ENCODE measurements at places on chromosomes 12 and 14.

DNA sequence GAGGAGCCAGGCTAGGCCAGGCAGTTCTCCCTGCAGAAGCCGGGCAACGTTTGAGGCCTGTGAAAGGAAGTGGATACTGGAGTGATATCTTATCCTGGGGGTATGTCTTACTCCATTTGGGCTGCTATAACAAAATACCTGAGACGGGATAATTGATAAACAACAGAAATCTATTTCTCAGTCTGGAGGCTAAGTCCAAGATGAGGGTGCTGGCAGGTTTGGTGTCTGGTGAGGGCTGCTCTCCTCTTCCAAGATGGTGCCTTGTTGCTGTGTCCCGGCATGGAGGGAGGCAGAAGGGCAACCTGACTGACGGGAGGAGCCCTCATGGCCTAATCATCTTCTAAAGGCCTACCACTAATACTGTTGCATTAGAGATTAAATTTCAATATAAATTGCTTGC lies 15.7 kb upstream of the GALNT6 start:
- no peak for DNase-seq

- DNase-seq = no peak
Observed at GRCh38 chr12:127726671-127727315, 540.2 kb upstream of the TMEM132C start.

- no peak for DNase-seq
Observed at GRCh38 chr12:104686196-104686595, 229.4 kb downstream of the CHST11 start.

DNA sequence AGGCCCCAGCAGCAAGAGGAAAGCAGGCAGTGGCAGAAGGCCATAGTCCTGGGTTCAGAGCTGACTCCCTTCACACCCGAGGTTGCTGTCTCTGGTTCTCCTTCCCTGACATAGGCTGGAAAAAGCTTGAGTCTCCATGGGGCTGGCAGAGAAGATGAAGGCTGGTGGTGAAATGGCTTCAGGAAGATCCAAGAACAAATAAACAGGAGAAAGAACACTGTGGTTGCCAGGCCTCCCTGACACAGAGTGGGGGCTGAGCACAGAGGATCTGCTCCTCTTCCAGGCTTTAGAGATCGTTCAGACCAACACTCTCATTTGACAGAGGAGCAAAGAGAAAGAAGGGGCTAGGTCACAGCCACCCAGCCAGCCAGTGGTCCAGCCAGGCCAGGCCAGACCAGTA lies 14.3 kb downstream of the HDAC7 start:
- DNase-seq = peak; percentile 73

DNA sequence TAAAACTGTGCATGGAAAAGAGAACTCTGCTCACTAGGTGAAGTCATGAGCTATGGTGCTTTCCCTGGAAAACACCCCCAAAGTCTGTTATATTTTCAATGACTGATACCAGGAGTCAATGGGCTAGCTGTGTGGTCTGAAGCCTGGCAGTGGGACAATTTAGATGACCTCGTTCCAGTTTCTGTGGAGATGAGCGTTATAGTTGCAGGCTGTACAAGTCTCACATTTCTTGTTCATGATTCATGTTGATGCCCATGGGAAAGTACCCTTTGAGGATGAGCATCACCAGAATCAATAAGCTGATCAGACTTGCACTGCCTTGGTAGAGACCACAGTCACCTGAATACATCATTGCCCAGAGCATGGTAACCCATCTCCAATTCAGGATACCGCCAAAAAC lies 70.7 kb downstream of the NOVA1 start:
- peak; percentile 3 for DNase-seq

DNA sequence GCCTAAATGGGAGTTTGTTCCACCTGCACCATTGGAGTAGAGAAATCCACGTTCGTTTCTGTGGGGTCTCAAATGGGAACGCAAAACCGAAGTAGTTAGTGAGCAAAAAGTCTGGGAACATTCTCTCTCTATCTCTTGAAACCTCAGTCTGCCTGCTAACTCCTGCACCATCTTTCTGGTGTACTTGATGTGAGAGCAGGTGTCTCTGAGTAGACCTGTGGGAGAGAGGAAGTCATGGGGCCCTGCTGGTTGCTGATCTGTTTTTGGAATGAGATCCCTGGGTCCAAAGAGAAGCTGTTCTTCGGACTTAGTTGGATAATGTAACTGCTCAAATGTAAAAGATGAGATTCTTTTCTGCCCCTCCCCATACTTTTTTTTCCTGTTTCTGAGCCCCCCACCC lies 57.3 kb downstream of the MAX start:
- no peak for DNase-seq

DNA sequence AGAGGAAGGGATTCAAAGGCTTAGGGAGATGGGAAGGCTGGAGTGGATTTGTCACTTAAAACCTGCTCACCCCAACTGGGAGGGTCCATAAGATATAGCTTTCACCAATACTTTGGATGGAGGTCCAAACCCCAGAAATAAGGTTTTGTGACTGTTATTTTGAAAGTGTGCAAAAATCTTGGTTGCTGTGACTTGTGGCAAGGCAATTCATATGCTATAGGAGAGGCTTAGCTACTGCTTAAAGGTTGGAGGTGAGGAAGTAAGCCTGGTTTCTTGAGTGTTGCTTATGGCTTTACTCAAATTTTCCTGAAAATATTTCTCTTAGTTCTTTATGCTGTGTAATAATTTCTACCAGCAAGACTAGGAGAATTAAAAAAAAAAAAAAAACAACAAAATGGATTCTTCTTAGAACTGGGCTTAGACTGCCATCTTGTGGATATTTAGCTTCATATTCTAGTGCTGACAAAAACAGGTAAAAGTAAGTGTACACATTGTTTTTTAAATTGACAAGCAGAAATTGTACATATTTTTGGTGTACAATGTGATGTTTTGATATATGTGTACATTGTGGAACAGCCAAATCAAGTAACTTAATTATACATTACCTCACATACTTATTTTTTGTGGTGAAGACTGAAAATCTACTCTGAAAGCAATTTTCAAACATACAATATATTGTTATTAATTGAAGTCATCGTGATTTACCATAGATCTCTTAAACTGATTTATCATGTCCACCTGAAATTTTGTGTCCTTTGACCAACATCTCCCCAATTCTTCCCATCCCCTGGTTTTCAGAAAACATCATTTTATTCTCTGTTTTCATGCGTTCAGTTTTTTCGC lies 23.0 kb downstream of the PDE6H start:
- DNase-seq = peak; percentile 56

DNA sequence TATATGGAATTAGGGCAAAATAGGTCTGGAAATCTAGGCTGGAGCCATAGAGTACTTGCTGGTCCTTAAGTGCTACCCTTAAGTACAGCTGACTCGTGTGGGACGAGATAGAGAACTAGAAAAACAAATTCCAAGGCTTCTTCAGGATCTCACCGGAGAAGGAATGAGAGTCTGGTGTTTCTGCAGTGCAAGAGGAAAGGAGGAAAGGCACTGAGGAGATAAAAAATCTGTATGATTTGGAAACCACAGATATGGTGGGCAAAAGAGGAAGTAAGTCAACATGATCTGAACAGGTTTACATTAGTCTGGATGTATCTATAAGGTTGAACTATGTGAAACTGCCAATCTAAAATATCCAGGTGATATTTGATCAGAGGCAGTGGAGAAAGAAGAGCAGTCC lies 134.4 kb upstream of the SOX5 start:
- no peak for DNase-seq

GRCh38 chr14:28571636-28572035 lies 195.0 kb upstream of the FOXG1 start:
- peak; percentile 1 for DNase-seq

- DNase-seq = peak; percentile 80
Observed at GRCh38 chr12:6548966-6549683, 6.7 kb downstream of the IFFO1 start.

DNA sequence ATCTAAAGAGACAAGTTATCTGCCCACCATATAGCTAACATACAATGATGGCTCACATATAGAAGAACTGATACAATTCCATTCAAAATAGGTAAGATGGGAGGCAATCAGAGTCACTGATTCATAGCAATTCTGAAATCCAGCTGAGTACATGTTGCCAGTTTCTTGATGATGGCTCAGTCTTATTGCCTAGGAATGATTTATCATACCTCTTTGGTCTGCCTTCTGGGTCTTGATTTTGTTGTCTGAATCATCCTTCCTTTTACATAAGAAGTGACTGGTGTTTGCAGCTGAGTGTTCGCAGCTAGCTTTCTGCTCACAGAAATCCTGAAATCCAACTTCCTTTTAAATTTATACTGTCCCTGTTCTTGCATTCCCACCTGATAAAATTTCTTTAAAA lies 463.2 kb upstream of the MGAT4C start:
- DNase-seq = no peak

GRCh38 chr12:92571844-92572543 lies 130.8 kb upstream of the PLEKHG7 start:
- DNase-seq = peak; percentile 85

- peak; percentile 49 for DNase-seq
Observed at GRCh38 chr12:107684029-107684795, 1.4 kb upstream of the PWP1 start.

GRCh38 chr14:49962621-49963020 lies 69.7 kb downstream of the ARF6 start:
- DNase-seq = no peak

- no peak for DNase-seq
Observed at GRCh38 chr14:21097636-21098075, 799 bp downstream of the ZNF219 start.

- no peak for DNase-seq
Observed at GRCh38 chr14:102262929-102263462, 42.0 kb downstream of the MOK start.

GRCh38 chr14:39109893-39110715 lies 4.0 kb upstream of the GEMIN2 start:
- DNase-seq = no peak

- no peak for DNase-seq
Observed at GRCh38 chr12:3263939-3264922, 187.1 kb downstream of the TSPAN9 start.

- no peak for DNase-seq
Observed at GRCh38 chr14:90624732-90625400, 191.4 kb downstream of the TTC7B start.

GRCh38 chr12:34394211-34395055 lies 372.1 kb downstream of the ALG10 start:
- DNase-seq = no peak

DNA sequence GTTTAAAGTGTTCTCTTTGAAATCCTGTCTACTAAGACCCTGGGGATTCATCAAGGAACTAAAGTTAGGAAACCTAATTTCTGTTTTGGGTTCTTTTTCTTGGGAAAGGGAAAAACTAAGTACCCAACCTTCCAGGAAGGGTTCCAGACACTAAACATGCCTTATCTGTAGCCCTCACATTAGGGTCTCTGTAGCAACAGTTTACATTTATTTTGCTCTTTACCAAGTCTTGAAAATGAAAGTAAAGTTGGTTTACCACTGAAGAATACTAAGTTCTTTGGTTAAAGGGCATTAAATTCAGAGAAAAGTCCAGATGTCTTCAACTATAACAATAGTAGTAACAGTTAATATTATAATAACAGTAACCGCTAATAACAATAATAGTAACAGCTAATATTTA lies 207.5 kb upstream of the CDKN3 start:
- no peak for DNase-seq

- DNase-seq = no peak
Observed at GRCh38 chr12:81520064-81520945, 238.8 kb downstream of the PPFIA2 start.

DNA sequence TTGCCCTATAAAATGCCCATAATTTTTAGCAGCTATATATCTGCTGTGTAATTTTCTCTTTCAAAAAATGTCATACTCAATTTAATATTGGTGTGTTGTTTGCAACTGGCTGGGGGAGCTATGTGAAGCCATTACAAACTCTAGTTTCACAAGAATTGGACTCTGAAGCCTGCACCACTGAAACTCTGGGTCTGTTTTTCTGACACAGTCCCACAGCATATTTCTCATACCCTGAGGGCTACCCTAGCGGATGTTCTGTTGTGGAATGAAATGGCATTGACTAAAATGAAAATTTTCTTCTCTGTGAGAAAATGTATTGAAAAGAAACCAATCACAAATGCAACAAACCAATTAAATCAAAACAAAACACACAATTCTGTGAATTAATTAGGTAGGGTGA lies 284.6 kb upstream of the NPAS3 start:
- peak; percentile 53 for DNase-seq

GRCh38 chr12:108597559-108598471 lies at the start of gene TMEM119:
Gene TMEM119, minus strand, starts transcription at chr12:108598084. Its CDS starts 5,701 bp downstream, at chr12:108592383.
- peak; percentile 81 for DNase-seq

DNA sequence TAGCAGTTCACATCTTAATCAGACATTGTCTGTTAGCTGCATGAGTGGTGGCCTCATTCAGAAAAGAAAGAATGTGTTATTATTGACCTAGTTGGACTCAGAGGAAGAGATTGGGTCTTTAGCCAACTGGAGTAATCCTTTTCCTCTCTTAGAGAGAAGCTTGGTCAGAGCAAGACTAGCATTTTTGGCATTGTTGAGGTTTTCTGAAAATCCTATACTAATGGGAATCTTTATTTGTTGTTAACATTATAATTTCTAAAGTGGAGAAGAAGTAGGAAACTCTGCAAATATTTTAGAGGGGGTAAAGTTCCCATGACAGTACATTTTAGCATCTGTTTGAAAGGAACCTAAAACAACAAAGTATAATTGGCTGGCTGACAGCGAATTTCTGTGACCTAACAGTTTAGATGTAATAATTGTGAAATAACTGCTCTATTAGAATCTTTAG lies 9.7 kb downstream of the TOX4 start:
- DNase-seq = peak; percentile 83

GRCh38 chr14:45649051-45649450 lies 396.0 kb upstream of the MIS18BP1 start:
- no peak for DNase-seq

- DNase-seq = no peak
Observed at GRCh38 chr14:85241022-85241855, 288.7 kb upstream of the FLRT2 start.

- DNase-seq = no peak
Observed at GRCh38 chr12:7493006-7493405, 10.6 kb downstream of the CD163 start.

- no peak for DNase-seq
Observed at GRCh38 chr14:34930591-34931091, 52.2 kb upstream of the SRP54 start.

- no peak for DNase-seq
Observed at GRCh38 chr12:114693059-114693531, 9.1 kb upstream of the TBX3 start.

DNA sequence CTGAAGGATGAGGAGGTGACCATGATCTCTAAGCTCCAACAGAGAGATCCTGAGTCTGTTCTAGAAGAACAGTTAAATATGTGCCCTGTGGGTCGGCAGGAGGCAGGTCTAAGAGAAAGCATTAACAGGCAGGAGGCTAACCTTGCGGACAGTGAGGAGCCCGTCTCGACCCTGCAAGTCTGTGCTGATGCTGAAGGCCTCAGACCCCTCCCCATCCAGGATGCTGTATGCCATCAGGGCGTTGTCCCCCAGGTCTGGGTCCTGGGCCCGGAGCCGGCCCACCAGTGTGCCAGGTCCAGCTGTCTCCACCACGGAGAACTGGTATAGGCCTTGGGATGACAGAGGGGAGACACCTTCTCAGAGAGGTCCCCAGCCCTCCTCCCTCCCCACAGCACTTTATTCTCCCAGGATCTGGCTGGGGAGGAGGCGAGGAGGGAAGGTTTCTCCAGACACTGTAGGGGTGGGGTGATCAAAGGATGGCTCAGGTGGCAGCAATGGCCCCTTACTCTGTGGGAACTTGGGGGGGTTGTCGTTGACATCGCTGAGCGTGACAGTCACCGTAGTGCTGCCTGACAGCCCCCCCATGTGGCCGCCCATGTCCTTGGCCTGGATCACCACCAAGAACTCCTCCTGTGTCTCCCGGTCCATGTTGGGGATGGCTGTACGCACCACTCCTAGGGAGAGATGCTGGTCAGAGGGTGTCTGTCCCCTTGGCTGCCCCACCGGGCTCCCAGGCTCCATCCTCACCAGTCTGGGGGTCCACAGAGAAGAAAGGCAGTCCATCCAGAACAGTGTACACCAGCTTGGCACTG lies 3.1 kb downstream of the CDH24 start:
- DNase-seq = no peak

Measured in fibroblast of gingiva (primary cell).